CD4-positive, alpha-beta T cell treated with Interferon alpha-2 for 1 hour (primary cell): ENCODE measurements at places on chromosomes 3 and 15.

DNA sequence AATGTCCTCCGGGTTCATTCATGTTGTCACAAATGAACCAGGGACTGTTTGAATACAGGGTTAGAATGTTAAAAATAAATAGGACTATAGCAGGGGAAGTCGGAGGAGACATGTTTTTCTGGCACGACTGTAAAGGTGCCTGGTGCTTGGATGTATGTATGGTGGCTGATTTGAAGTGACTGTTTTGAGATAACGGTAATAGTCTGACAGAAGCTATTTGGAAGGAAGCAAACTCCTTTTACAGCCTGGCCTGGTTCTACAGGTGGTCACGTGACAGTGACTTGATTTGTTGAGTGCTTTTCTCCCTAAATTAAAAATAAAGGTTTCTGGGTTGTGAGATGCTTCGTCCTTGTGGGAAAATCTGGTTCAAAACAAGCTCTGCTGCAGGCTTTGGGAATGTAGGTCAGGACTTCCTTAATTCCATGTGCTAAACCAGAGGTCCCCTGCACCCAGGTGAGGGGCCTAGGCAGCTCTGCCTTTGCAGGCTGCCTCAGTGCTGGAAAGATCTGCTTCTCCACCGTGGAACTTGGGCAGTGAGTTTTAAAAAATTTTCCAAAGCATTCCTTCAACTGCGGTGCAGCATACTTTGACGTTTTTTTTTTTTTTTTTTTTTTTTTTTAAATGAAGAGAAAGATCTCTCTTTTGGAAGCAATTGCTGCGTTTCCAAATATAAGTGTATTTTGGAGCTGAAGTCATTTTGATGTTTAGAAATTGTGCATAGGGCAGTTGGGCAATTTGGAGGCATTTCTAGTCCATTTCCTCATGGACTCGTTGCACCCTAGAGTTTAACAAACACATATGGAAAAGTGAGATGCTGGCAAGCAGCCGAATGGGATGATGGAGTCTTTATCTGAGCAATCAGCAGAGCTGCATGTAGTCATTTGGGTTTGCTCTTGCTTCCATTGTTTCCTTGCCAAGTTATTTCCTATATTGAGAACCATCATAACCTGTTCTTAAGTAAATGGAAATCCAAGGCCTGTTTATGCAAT is 30.9 kb downstream of the ITPR1 start:
- DNase-seq, result no peak

DNA sequence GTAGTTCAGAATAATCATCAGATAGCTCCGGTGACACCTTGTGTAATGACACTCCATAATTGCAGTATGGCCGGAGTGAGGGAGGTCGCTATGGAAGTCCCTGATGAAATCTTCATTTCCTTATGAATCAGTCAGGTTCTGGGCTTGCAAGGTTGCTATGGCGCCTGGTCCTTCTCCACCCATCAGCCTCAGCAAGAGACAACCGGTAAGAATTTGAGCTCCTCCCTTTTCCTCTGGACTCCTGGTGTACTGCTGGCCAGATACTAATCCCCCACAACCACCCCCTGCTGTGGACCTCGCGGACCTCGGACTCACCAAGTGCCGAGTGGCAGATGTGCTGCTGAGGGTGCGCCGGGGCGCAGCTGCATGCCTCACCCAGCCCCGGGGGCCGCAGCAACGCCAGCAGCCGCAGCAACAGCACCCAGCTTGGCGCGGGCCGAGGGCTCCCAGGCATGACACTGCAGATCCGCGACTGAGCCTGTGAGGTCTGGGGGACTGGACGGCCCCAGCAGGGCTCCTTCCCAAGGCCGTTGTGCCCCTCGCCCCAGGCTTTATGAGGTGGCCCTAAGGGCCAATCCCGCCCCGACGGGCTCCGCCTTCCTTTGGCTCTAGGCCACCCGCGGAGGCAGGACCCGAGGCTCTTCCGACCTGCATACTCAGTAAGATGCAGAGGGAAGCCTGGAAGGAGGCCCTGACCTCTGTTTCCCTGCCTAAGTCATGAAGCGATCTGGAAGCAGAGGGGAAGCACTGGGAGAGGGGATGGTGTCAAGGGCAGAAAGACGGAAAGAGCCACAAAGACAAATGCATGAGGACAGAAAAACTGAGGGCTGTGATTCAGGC is at the start of gene TIMP4:
Gene TIMP4, minus strand, starts transcription at position 526 of the 840 bp plus-strand sequence. Its CDS starts 72 bp downstream, at position 454.
- DNase-seq, result no peak

GRCh38 chr3:152785051-152785450 is 49.9 kb upstream of the P2RY1 start:
- DNase-seq, result no peak

GRCh38 chr3:14531856-14532395 is 8.2 kb downstream of the GRIP2 start:
- DNase-seq, result no peak

DNA sequence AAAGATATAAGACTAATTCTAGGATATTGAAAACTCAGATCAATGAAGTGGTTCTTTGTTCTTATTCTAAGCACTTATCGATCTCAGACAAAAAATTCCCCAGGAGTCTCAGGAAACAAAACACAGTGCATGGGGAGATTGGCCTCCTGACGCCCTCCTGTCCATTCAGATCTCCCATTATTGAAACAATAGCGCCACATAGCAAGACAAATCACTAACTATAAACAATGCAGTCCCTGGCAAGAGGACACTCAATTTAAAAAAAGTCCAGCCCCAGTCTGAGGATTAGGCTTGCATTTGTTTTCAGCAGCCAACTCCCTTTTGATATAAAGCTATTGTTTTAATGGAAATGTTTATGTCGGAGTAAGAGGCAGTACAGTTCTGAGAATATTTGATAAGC is 528.2 kb downstream of the GABRG3 start:
- no peak for DNase-seq

- no peak for DNase-seq
These were observed 16.9 kb downstream of the STIMATE start for GRCh38 chr3:52880474-52880873.

DNA sequence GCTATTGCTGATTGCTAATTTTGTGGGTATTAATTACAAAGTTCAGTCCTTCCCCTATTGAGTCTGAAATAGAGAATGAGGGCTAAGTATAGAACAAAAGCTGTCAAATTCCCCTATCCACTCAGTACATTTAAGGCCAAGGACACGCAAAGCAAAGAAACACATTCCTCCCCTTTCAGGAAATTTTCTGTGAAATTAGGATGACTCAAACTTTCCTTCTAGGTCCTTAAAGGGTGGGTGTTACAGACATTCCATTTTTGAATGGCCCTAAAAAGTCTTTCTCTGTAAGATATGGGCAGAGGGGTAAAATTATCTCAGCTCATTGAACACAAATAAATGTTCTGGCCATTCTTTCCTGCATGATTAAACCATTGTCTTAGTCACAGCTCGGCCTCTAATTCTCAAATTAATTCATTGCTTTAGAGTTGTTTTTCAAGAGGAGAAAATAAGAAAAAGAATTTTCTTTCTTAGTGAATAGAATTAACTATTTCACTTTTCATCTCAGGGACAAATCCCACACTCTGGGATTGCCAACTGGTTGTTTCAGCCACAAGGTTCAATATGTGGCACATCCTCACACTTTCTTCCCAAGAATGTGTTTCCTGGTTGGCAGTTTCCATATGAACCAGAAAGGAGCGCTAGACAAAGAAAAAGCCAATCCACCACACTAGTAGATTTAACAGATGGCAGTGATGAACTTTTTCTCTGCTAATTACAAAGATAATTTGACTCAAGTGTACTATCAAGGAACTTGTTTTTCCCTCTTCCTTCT is 424.1 kb downstream of the ZNF385D start:
- DNase-seq, result no peak

DNA sequence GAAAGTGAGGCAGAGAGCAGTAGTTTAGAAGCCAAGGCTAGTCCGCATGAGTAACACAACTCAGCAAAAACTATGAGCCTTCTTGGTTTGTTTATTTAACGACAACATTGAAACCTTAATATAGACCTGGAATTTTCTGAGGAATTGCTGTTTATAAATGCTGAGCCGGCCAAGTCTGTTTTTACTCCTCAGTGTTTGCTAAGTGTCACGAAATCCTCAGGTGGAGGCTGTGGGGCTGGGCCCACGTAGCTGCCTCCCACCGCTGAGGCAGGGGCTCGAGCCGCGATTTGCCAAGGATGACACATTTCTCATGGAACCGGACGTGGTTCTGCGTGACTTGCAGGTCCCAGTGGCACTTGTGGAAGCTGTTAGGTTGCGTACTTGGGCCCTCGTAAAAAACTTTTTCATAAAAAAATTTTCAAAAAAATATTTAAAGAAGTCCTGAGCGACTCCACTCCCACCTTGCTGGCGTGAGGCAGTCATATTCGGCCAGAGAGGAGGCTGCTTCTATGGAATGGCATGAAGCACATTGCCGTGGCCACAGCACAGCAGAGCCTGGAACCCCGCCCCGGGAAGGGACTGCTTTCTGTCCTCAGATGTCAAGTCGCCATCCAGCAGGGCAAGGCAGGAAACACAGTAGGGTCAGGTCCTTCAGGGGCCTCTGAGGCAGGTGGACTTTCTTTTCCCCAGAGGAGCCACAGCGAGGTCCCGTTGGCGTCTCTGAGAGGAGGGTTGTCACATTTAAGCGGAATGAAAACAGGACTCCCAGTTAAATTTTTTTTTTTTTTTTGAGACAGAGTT is 64.8 kb upstream of the PCSK6 start:
- DNase-seq, result no peak

- DNase-seq, result no peak
These were observed 78.8 kb downstream of the SOX2 start for GRCh38 chr3:181790561-181790960.

- no peak for DNase-seq
These were observed 31.7 kb upstream of the CYP11A1 start for GRCh38 chr15:74399100-74399499.

DNA sequence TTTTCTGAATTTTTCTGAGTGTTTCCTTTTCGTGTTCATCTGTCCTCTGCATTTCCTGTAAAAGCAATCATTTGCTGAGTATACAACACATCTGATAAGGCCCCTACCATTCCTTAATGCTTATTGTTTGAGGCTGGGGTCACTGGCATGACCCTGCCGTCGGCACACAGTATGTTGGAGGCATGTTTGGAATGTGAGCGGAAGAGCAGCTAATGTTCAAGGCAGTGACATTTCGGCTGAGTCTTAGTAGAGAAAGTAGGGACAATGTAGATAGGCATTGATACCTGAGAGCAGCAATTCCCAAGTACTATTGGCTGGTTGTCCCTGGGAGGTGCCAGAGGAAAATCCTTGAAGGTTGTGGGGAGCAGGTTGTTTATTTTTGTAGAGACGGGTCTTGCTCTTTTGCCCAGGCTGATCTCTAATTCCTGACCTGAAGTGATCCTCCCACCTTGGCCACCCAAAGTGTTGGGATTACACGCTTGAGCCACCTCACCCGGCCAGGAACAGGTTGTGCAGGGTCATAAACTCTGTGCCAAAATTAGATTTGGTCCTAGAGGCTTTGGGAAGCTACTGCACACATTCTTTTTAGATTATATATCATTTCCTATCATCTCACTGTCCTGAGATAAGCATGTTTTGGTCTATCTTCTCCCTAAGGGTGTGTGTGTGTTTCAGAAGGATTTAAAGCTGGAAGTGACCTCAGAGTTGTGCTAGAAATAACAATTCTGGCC is 13.5 kb downstream of the PTPN23 start:
- no peak for DNase-seq
